ENCODE measurements at places on chromosomes 4 and X.

GRCh38 chr4:4875147-4875546, 15.7 kb downstream of the MSX1 start:
- DNase-seq, result no peak

DNA sequence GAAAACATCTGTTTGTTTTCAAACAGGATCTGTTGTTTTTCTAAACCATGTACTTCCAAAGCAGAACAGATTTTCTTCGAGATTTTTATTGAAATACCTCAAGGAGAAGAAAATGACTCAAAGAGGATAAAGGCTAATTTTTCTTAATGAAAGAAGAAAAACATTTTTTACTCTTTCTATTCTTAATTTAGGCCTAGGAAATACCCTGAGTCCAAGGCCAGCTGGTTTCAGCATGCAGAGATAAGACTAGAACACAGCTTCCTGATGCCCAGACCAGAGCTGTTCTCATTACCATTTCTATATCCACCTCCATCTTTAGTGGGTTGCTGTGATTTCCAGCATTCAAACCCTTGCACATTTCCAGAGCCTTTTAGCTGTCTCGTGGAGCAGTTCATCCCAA, 18.3 kb downstream of the GAB1 start:
- DNase-seq, result no peak

DNA sequence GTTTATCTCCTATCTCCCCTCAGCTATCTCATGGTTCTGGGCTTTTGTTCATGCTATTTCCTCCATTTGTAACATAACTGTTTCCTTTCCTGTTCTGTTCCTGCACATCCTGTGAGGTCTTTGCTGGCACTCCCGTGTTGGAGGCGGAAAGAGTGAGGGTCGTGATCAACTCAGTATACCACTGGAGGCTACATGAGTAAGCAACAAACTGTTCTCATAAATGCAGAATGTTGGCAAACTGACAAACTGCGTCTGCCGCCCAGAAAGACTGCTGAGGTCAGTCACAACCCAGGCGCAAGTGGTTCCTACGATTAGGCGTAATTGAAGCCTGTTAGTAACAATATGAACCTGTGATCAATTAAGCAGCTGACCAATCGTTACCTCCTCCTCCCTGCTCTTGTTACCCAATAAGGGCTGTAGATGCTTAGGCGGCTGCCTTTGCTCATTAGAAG, 48.8 kb downstream of the C4orf33 start:
- no peak for DNase-seq

- DNase-seq, result peak; percentile 64
Observed at GRCh38 chr4:73653695-73654106, 33.5 kb upstream of the RASSF6 start.

- no peak for DNase-seq
Observed at GRCh38 chrX:111483135-111483534, 28.3 kb upstream of the SERTM2 start.
